ENCODE measurements at places on chromosomes 12 and 14. TPM values are rescaled to one million over a fixed set of nuclear protein-coding genes. Genes with fewer than 3 reads are reported as not detected.

PDZRN4 gene
- total RNA-seq: not detected

DNA sequence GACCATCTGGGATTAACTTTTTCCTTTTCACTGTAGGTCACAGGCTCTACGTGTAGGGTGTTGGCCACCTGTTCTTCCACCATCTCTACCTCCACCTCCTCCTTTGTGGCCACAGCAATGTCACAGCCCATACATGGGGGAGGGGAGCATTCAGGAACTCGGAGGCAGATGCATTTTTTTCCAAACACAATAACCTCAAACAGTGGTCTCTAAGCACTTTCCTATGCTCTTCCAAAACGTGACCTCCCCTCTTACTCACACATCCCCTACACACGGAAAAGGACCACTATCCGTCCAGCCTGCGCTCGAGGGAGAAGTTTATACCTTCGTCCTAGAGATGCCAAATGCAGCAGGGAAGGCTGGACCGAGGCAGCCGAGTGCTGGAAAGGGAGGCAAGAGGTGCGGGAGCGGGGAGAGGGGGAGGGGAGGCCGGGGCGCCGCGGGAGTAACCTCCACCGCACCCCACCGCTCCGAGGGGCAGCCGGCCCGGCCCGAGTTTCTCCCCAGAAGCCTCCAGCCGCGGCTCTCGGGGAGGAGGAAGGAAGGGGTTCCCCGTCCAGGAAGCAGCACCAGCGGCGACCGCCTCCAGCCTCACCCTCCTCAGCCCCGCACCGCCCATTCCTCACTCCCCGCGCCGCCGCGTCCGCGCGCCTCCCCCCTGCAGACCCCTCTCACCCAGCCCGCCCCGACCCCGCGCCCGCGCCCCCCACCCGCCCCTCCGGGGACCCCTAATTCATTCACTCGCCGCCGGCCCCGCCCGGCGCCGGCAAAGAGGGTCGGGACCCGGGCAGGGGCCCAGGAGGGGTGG is 594 bp downstream of the KRAS start:
- peak; percentile 63 for DNase-seq

GRCh38 chr12:48999371-49000131 is at the start of gene DDN:
DDN (minus strand) TSS chr12:48999375; CDS start chr12:48999287, 88 bp downstream.
- peak; percentile 45 for DNase-seq

DNA sequence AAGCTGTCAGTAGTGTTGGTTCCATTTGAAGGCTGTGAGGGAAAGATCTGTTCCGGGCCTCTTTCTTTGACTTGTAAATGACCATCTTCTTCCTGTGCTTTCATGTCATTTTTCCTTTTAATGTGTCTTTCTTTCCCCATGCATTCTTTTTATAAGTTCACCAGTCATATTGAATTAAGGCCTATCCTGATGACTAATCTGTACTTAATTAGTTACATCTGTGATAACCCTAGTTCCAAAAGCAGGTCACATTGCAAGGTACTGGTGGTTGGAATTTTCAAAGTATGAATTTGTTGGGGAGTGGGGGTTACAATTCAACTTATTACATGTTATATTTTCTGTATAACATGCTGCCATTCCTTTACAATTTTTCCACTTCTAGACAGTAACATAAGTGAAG is 1642.1 kb upstream of the FLRT2 start:
- DNase-seq: no peak

DNA sequence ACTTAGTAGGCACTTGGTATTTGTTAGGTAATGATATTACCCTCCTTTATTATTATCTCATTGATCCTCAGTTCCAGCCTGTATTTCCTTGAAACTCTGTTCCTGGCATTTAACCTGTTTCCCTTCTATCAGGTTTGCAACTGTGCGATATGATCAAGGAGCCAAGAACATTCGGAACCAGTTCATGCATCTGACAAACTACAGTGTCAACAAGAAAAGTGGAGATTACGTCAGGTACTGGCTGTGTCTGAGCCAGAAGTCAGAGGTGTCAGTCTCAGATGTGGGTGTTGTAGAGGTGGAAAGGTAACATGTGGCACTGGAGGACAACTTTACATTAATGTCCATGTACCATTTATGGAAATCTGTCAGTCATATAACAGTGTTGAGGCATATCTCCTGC is 56.7 kb downstream of the TTLL5 start:
- DNase-seq: no peak
